ENCODE measurements at places on chromosomes 13 and 19. TPM values are rescaled to one million over a fixed set of nuclear protein-coding genes. Genes with fewer than 3 reads are reported as not detected.

- no peak for DNase-seq
Measured at GRCh38 chr13:29435125-29435911, 160.2 kb downstream of the SLC7A1 start.

DNA sequence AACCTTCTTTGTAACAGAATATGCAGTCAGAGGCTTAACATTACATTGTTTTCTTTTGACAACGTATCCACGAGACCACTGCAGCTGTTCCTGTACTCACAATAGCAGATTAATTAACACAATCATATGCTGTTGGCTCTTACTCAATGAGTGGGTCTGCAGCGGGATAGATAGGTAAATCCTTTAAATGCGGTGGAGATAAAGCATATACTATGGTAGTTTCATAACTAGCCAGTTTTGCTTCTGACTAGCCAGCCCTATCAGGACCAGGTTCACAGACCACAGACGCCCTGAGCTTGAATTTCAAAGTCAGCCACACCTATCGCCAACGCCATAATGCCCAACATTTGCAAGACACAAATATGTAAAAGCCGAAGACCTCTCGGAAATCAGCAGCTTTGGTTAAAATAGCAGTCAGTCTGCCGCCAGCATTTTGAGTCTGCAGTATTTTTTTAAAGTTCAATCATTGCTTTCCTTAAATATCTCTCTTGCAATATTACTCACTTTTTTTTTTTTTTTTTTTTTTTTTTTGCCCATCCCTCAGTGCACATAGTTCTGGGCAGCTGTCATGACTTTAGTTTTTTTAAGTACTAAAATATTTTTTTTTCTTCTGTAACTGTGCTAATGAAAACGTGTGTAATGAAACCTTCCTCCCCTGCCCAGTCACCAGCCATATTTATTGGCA lies 120.5 kb downstream of the ZNF536 start:
- DNase-seq, result no peak

DNA sequence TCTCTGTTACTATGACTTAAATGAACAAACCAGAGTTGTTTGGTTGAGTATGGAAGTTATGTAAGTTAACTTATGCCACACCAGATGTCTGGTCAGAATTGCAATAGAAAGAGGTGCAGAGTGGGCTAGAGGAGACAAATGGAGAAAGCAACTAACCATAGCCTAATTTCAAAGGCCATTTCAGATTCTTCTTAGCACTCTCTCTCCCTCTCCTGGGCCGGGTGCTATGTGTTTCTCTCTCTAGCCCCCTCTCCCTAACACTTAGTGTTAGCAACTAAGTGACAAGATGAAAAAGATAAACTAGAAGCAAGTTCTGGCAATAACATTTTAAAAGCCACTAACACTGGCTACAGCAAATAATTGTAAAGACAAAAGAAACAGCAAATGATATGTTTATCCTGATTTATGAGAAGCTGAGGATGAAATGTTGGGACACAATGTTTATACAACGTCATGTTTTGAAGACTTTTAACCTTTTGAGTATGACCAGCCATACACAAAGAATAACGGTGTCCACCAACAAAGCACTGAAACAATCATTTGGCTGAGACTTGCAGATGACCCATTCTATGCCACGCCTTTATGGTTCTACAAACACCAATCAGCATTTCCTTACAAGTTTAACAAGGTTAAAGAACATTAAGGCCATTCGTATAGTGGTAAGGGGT lies 18.6 kb downstream of the SERPINE3 start:
- DNase-seq, result no peak

- no peak for DNase-seq
Measured at GRCh38 chr19:3302755-3303154, 63.6 kb upstream of the NFIC start.

MYH14 gene
- total RNA-seq, result 58.9 TPM

NRTN gene
- total RNA-seq, result 10.2 TPM
